ENCODE measurements at places on chromosomes 2 and 18.

DNA sequence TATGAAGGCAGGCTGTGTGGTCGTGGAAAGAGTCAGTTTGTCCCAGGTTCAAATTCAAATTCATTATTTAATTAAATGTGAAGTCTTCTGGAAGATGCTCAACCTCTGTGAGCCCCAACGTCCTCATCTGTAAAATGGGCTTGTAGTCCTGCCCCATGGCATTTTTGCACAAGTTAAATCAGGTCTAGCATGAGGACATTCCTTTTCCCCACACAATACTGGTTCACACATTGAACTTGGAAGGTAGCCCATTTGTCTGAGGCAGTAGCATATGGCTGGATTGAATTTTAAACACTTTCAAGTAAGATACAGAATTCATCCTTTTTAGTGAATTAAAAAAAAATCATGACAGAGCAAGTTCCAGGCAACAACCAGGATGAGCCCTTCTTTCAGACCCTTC lies 665.4 kb upstream of the HS6ST1 start:
- no peak for DNase-seq

DNA sequence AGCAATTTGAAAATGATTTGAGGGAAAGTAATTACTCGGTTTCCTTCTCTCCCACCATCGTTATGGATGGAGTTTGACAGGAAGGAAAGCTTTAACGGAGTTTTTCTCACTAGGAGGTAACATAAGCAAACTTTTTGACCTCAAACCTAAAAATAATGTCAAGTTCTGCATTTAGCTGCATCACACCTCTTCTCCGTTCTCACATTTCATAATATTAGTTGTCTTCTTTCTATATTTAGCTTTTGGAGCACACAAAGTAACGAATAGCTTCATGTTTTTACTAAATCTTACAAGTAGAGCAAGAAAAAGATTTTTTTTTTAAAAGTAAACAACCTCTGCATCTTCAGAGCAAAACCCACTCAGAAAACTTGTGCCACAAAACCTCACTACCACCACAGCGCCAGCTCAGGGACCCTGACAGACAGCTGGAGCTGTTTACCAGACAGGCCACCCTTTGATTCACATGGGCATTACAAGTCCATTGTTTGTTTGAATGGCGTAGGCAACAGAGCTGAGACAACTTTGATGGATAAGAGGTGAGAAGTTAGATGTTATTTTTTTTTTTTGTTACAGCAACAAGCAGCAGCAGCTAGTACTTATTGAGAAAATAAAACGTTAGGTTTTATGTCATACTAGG lies 21.9 kb upstream of the ICOS start:
- DNase-seq, result no peak

DNA sequence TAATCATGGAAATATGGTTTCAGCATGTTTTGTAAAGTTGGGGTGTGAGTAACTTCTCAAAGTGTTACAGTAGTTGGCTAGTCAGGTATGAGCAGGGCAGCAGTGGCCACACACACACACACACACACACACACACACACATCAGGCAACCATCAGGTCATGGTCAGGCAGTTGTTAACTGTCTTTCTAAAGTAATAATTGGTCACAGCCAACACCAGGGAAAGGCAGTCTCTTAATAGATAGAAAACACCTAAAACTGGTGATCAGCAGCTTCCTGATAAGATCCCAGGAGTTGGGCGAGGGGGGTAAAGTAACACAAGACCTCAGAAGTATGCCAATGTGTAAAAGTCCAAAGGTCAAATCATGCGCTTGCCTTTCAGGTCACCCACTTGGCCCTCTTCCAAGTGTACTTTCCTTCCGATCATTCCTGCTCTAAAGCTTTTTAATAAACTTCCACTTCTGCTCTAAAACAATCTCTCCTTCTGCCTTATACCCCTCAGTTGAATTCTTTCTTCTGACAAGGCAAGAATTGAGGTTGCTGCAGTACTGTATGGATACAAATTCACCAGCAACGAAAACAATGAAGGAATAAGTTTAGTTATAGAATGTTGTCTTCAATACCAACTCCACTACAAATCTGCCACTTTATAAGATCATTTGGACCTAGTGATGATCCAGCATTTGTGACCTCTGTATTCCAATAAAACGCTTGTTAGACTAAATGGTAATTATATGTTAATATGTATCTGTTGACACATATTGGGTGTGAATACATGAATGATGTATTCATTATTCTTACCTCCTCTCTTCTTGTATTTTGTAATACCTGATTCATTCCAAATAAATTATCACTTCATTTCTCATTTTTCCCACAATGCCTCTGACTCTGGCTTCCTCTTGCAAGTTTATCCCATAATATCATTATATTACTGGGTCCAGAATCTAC lies 254.3 kb downstream of the METTL4 start:
- DNase-seq, result no peak

DNA sequence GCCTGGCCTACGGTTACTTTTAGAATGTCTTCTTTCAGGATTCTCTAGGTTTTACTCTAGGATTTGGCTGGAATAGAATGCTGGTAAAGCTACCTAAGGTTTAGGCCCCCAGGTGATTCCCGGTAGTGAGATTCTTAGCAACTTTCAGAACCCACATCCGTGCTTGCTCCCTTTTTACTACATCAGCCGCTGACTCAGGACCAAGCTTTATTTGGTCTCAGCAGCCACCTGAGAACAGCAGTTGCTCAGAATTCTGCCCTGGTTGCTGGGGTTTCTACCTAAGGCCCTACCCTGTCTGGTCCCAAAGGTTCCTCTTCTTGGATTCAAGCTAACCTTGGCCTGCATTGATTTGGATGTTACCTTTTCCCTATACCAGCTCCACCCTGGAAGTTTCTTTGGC lies 36.1 kb upstream of the NDUFV2 start:
- no peak for DNase-seq

GRCh38 chr2:106334802-106335201 lies 133.4 kb downstream of the RGPD3 start:
- no peak for DNase-seq

- no peak for DNase-seq
Measured at GRCh38 chr2:70779491-70779890, 11.0 kb downstream of the FIGLA start.

- DNase-seq, result no peak
Measured at GRCh38 chr2:195594248-195594647, 62.8 kb upstream of the SLC39A10 start.

- no peak for DNase-seq
Measured at GRCh38 chr2:215900843-215901242, 112.5 kb downstream of the MREG start.

GRCh38 chr2:222427646-222428301 lies 3.4 kb downstream of the SGPP2 start:
- DNase-seq, result no peak

Measured in stimulated activated CD4-positive, alpha-beta T cell treated with anti-CD3 and anti-CD28 coated beads, TNF-alpha, amount 100 ng/mL, for 48 hours (primary cell).